Kidney epithelial cell (primary cell): ENCODE measurements at places on chromosomes 3 and 15. TPM values are rescaled to one million over a fixed set of nuclear protein-coding genes. Genes with fewer than 3 reads are reported as not detected.

CXCR6 gene
- not detected in 2 replicates for total RNA-seq

APOD gene
- not detected in 2 replicates for total RNA-seq

EAF2 gene
- total RNA-seq = 1.1 and 1.5 TPM in 2 replicates

MUC20 gene
- total RNA-seq = 42.1 and 61.4 TPM in 2 replicates

SEC22A gene
- total RNA-seq = 26.9 and 35.3 TPM in 2 replicates

SCG5 gene
- 42.5 and 59.1 TPM in 2 replicates for total RNA-seq

MCTP2 gene
- total RNA-seq = 6.3 and 7.7 TPM in 2 replicates

CPNE9 gene
- 0.27 TPM in 1 of 2 replicates, not detected in the other for total RNA-seq

TLE3 gene
- 67.5 and 90.9 TPM in 2 replicates for total RNA-seq

FANCD2 gene
- total RNA-seq = 16.6 and 18.6 TPM in 2 replicates

RYR3 gene
- total RNA-seq = 0.27 and 0.50 TPM in 2 replicates

DPPA2 gene
- not detected in 2 replicates for total RNA-seq

DUOX2 gene
- 0.08 and 0.14 TPM in 2 replicates for total RNA-seq

GLDN gene
- not detected in 2 replicates for total RNA-seq

DNA sequence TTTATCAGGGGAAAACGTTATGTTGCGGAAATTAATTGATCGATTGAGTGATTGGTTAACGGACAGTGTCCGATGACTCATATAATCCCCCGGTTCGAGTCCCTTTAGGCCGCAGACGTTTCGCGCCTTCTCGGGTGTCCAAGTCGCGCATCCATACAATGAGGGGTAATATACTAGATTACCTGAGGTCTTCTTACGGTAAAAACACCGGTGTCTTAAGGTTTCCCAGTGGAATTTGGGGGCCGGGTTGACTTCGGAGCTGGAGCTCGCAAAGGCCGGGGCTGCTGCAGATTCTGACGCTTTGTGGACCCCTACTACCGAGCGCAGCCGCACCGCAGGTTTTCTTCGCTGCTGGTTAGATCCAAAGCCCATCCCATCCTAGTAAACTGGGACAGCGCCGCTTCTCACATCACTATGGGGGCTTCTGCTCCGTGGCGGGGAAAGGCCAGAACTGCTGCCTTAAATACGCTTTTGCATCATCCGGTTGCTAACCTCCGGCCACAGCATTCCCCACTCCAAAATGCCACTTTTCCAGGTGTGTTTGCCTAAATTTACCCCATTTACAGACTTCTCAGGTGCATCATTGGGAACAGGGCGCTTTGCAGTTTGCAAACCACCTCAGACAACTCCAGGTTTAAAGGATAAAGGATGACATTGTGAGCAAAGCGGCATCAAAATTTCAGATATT lies 858 bp upstream of the SACM1L start:
- DNase-seq = no peak

GRCh38 chr15:52008698-52009434 lies 10.2 kb upstream of the MAPK6 start:
- DNase-seq = no peak

DNA sequence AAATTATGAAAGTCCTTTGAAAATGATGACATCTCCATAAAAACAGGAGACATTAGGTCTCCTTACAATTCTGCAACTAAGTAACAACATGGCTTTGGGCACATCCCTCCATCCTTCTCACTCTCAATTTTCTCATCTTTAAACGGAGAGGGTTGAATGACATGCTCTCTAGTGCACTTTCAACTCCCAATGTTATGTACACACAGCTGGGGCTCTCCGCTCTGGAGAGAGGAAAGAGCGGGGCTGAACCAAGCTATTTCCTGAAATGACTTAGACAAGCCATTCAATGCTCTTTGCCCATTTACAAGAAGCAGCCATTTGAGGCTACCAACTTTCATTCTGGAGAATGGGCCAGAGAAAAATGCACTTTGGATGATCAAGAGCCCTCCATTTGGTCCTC lies 144.2 kb upstream of the BNIP2 start:
- DNase-seq = no peak

DNA sequence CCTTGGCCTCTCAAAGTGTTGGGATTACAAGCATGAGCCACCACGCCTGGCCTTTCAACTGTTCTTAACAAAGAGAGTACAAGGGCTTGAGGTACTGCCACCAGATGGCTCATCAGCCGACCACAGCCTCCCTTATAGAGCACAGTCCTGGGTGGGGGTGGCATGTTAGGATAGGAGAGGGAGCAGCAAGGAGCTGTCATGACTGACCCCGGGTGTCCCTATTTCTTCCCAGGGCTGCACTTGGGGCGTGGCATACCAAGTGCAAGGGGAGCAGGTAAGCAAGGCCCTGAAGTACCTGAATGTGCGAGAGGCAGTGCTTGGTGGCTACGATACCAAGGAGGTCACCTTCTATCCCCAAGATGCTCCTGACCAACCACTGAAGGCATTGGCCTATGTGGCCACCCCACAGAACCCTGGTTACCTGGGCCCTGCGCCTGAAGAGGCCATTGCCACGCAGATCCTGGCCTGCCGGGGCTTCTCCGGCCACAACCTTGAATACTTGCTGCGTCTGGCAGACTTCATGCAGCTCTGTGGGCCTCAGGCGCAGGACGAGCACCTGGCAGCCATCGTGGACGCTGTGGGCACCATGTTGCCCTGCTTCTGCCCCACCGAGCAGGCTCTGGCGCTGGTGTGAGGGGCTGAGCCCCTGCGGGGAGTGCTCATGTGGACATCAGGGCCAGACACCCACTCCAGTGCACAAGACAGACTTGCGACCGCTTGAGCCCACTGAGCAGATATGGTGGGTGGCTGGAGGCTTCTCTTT lies 2.1 kb downstream of the CHAC1 start:
- no peak for DNase-seq

DNA sequence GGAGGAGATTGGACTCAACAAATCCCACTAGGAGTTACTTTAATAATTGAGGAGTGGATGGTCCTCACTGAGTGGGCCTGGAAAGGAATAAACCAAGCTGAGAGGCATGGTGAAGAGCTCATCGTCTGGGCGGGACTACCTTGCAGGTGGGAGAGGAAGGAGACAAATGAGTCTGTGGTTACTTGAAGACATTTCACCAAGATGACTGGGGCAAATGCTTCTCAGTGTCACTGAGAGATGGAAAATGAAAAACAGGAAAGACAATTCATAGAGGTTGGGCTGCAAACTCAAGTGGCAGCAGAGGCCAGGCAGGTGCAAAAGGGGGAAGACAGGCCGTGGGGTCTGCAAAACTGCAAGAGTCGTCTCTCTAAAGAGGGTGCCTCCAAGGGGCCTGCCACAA lies 1.5 kb upstream of the ARHGAP31 start:
- no peak for DNase-seq

DNA sequence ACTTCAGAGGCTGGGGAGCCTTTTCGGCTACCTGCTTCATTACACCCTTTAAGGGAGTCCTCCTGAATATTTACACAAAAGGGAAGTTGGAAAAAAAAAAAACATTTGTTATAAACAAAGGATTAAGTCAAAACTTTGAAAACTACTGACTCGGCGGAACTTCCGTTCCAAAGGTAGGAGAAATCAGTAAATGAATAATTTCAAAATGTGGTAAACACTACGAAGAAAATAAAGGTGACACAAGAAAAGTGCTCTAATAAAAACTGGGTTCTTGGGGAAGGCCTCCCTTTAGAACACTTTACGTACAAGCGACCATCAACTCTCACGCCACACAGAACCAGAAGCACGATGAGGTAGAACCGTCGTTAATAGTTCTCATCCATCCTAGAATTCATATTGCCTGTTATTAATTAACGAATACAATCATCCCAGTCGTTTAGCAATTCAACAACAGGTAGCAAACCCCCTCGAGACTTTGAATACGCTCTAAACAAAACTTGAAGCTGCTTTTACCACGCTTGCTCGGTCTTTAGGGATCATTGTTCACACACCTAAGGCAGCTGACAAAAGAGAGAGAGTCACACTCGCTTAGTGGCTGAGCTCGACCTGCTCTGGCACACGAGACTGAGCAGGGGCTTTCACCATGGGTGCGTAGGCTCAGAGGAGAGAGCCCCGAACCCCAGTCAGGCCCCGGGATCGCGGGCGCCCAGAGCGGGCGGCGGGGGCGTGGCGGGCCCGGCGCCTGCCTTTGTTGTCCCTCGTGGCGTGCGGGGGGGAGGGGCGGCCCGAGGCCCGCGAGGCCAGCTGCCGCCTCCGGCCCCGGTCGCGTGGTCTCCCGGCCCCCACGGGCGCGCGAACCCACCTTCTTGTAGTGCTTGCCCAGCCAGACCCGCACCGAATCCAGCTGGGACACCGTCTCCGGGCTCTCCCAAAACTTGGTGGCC lies 680 bp downstream of the SMARCC1 start:
- DNase-seq = no peak

DNA sequence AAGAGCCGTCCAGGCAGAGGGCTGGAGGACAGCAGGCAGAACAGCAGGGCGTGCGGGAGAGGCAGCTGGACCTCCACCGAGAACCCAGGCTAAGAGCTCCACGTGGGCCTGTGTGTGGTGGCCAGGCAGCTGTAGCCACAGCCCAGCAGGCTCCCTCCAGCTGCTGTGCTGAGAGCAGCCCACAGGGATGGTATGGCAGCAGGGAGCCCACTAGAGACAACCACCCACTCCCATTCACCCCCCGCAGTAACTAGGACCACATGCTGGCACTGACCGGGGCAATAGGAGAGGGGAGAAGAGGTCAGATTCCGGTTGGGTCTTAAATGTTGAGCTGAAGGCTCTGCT lies 25.6 kb upstream of the MUSTN1 start:
- DNase-seq = no peak

DNA sequence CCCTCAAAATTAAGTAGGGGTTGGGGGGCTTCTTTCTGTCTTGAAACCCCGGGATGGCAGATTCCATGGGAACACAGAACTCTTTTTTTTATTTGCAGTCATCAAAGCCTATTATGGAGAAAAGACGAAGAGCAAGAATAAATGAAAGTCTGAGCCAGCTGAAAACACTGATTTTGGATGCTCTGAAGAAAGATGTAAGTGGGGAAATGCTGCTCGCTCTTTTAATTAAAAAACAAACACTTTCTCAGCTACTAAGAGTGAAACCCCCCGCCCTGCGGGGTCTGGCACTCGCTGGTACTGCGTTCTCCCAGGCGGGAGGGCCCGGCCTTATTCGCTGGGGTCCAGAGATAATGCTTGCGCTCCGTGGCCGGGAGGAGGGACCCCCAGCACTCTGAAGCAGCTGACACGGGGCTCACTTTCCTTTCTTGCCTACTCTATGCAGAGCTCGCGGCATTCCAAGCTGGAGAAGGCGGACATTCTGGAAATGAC lies 615 bp downstream of the HES1 start:
- DNase-seq = no peak

- no peak for DNase-seq
Observed at GRCh38 chr15:42214600-42214999, 6.5 kb upstream of the VPS39 start.

DNA sequence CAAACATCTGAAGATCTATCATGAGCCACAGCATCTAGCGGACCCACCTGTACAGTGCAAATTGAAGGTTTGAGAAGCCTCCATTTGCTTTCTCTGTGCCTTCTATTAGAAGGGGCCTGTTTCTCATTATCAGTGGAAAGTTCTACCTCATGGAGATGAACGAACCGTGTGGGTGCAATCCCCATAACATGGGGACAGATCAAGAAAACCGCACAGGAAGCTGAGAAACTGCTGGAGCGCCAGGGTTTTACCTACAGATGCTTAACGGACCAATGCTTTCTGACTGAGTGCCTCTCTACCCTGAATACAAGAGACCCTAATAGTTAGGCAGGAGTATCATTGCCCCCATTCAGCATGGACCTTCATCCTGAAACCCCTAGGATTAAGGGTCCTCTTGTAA lies 53.5 kb downstream of the CYP19A1 start:
- no peak for DNase-seq

GRCh38 chr15:31365032-31365654 lies 38.5 kb downstream of the KLF13 start:
- no peak for DNase-seq

GRCh38 chr3:195878424-195879274 lies 29.7 kb downstream of the TNK2 start:
- DNase-seq = no peak

DNA sequence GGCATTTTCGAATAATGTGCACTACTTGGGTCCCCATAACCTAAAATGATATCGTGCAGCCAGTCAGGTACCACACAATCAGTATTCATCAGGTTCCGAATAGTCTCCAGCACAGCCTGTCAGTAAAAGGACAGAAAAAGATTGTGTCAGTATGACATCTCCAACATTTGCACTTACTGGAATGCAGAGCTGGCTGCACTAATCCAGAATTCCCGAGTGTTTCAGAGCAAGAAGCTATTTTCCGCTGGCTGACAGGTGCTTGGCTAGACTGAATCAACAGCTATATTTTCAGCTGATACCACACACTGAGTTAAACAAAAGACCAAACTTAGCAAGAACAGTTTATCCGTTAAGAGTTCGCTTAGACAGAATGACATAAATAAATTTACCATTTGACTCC lies 68.8 kb downstream of the AQR start:
- no peak for DNase-seq

GRCh38 chr3:197791892-197792647 lies 1.0 kb downstream of the LRCH3 start:
- DNase-seq = no peak

DNA sequence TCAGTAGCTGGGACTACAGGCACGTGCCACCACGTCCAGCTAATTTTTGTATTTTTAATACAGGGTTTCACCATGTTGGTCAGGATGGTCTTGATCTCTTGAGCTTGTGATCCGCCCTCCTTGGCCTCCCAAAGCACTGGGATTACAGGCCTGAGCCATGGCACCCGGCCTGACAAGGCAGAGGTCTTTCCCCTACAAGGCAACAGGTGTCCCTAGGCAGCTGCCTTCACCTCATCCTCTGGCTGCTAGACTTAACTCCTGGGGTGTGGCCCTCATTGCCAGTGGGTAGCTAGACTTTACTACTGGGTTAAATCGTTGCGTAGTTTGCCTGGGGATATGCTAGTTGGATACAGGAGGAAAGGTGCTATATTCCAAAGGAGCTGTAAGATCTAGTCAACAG lies 81.4 kb downstream of the CHRD start:
- DNase-seq = no peak

GRCh38 chr3:138567403-138567802 lies 26.7 kb downstream of the CEP70 start:
- DNase-seq = no peak

DNA sequence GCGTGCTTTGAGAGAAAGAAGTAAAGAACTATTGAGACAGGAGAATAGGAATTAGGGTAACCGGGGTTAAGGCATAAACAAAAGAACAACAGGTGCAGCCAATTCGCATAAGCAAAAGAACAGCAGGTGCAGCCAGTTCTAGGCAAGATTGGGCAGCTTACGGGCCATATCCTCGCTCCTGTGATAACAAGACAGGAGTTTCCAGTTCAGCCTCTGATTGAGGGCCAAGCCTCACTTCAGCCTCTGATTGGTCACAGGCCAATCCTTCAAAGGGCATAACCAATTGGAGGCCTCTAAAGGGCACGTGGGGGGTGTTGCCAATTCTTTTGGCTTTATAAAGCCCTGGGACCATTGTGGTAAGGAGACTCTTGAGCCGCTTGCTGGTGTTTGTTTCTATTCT lies 143.5 kb downstream of the GADL1 start:
- no peak for DNase-seq

GRCh38 chr3:141382571-141382970 lies 14.3 kb downstream of the ZBTB38 start:
- no peak for DNase-seq

- peak; percentile 43 for DNase-seq
Observed at GRCh38 chr15:81091889-81092558, 42.0 kb upstream of the CFAP161 start.

GRCh38 chr3:23685541-23686258 lies 120.1 kb upstream of the UBE2E1 start:
- peak; percentile 95 for DNase-seq

- DNase-seq = no peak
Observed at GRCh38 chr15:70504988-70505387, 258.4 kb downstream of the UACA start.
